ENCODE measurements at places on chromosomes 12 and 14. TPM values are rescaled to one million over a fixed set of nuclear protein-coding genes. Genes with fewer than 3 reads are reported as not detected.

CLEC1A gene
- total RNA-seq, result 2.7 TPM

RFX4 gene
- not detected for total RNA-seq

TCTN1 gene
- 42.8 TPM for total RNA-seq

SERPINA10 gene
- not detected for total RNA-seq

TAS2R50 gene
- not detected for total RNA-seq

PTCSC3 gene
- total RNA-seq, result not detected

HOXC9 gene
- 5.7 TPM for total RNA-seq

FOS gene
- 24.0 TPM for total RNA-seq

ANO6 gene
- 64.2 TPM for total RNA-seq

AICDA gene
- total RNA-seq, result not detected

TAC3 gene
- total RNA-seq, result not detected

Data from M059J (cell line).